ENCODE measurements at places on chromosomes 2 and 18. TPM values are rescaled to one million over a fixed set of nuclear protein-coding genes. Genes with fewer than 3 reads are reported as not detected.

DNA sequence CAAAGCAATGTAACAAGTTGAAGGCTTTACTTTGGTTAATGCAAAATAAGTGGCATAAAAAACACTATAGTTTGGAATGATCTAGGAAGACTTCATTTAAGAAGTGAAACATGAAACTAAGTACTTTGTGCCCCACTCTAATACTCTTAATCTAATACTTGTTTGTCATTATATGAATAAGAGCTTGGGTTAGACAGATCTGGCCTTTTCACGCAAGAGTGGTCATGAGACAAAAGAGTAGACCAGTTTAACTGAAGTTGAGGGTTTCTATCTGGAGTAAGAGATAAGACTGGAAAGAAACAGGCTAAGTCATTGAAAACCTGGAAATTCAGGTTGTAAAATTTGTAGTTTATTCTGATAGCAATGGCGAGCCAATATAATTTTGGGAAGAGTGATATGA, 2.8 kb downstream of the SLC30A6 start:
- no peak for DNase-seq

DNA sequence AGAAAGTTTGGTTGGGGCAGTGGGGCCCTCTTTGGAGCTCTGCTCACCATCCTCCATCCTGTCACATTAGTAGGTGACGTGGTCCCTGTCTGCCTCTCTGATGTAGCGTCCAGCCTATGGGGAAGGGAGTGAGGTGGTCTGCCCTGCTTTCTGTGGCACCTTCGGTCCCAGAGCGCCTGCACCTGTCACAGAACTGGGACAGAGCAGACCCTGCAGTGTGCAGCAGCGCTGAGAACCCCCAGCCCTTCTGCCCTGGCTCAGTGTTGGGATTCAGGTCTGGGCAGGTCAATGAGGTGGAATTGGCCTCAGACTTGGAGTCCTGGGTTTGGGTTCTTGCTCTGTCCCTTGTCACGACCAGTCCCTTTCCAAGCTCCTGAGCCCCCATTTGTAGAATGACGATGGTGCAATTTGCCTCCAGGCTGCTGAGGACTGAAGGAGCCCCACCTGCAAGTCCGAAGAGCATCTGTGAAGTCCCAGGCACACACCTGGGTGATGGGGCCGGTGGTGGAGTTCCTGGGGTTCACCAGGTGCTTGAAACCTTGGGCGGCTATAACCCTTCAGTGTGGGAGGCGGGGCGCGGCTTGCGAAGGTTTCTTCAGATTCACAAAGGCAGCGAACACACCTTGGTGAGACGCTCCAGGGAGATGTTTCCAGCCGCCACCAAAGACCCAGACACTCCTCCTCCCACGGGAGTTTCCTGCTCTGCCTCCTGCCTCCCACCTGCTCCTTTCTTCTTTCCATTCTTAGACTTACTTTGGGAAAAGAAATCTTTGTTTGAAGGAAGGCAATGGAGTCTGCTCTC, 265.4 kb upstream of the HDAC4 start:
- no peak for DNase-seq

The PLCD4 gene
- total RNA-seq, result 0.56 TPM

The ACMSD gene
- not detected for total RNA-seq

- DNase-seq, result no peak
Measured at GRCh38 chr2:39534095-39534711, 97.1 kb upstream of the MAP4K3 start.

DNA sequence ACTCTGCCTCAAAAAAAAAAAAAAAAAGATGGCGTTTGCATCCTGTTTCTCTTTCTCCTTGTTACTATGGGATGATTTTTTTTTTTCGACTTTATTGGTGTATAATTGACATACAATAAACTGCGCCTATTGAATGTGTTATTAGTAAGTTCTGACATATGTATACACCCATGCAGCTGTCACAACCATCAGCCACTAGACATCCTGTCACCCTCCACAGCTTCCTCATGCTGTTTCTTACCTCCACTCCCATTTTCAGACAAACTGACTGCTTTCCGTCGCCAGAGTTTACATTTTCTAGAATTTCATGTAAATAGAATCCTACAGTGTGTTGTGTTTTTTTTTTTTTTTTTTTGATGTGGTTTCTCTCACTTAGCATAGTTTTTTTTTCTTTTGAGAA, 27.9 kb downstream of the RRM2 start:
- no peak for DNase-seq

The NT5C1B gene
- total RNA-seq, result not detected

DNA sequence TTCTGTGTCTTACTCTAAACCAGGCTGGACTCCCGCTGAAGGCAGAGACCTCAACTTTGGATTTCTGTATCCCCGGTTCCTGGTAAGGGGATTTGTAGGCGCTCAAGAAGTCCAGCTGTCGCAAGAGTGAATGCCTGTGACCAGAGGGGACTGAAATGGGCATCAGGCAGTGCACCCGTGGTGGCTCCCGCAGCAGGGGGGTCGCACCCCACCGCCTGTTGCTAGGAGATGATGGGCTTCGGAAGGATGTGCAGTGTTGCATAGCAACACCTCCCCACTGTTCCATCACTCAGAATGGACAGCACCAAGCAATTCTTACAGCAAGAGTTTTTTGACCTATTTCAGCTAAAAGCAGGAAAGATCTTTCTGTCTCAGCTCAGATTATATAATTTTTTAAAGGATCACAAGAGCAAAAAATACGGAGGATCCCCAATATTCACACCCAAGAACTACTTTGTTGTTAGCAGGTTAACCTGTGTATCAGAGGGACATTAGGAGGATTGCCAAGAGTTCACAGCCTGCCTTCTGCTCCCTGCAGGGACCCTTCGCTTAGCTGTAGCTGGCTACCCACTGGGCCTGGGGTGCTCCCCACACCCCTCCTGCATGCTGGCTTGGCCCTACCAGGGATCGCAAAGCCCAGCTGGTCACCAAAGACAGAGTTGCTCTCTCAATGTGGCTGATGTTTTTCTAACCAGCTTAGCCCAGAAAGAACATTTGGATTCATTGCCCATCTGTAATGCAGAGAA, 63.8 kb downstream of the SOWAHC start:
- no peak for DNase-seq

DNA sequence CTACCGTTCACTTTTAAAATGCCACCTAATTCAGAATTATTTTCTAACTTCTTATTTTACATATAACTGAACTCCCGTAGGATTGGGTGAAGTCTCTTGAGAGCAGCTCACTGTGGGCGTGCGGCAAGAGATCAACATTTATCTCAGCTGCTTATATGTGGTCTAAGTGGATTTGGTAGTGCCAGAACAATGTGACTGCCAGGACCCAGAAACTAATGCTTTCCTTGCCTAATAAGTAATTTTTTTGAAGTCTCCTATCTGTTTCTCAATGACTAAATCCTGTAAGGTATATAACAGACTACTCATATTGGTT, 11.2 kb upstream of the NFE2L2 start:
- DNase-seq, result no peak

The TNFAIP6 gene
- 15.4 TPM for total RNA-seq

- DNase-seq, result no peak
Measured at GRCh38 chr18:64852281-64852680, 703.4 kb upstream of the LINC00305 start.

The OTOS gene
- total RNA-seq, result not detected

DNA sequence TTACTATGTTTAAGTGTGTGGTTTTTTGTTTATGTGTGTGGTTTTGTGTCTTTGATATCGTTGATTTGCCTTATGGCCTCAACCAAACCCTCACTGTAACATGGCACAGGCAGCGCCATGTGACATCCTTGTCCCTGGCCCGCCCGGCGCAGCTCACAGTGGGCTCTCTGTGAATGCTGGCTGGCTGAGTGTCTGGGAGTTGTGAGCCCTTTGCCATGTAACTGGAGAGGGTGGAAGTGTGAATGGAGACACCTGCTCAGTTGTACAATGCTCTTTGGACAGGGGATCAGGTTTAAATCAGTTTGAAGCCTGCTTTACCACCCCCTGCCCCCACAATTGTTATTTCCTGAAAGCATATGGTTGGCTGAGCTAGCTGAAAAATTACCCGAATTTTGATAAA, 41.8 kb downstream of the TCF7L1 start:
- DNase-seq, result no peak

The PLGLB1 gene
- total RNA-seq, result 4.5 TPM

GRCh38 chr2:190343089-190343535, 277 bp upstream of the INPP1 start:
- DNase-seq, result peak; percentile 31

GRCh38 chr18:44325903-44326635, 354.6 kb upstream of the SETBP1 start:
- peak; percentile 70 for DNase-seq

DNA sequence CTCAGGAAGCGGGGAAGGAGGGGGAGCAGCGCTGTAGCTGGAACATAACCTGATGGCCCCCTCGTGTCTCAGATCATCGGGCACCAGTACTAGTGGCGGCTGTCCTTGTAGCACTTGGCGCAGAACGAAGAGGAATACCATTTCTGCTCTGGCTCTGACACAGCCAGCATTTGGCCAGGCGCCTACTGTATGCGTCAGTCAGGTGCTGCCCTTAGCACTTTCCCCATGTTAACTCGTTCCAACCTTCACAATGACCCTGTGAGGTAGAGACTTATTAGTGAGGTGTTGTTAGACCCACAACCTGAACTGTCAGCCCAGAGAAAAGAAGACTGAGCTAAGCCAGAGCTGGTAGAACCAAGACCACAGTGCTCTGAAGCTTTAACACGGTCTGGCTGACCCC, 47.7 kb upstream of the EML6 start:
- no peak for DNase-seq

DNA sequence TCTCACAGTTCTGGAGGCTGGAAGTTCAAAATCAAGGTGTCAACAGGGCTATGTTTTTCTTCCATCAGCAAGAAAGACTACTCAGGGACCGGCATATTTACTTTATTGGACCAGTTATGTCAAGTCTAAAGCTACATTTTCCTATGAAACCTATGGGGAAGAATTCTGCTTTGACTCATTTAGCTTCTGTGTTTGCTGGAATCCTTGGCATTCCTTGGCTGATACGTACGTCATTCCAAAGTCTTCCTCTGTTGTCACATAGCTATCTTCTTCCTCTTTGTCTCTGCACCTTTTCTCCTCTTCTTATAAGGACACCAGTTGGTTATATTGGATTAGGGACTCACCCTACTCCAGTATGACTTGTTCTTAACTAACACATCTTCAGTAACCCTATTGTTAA, 137.4 kb upstream of the FBXO11 start:
- no peak for DNase-seq

DNA sequence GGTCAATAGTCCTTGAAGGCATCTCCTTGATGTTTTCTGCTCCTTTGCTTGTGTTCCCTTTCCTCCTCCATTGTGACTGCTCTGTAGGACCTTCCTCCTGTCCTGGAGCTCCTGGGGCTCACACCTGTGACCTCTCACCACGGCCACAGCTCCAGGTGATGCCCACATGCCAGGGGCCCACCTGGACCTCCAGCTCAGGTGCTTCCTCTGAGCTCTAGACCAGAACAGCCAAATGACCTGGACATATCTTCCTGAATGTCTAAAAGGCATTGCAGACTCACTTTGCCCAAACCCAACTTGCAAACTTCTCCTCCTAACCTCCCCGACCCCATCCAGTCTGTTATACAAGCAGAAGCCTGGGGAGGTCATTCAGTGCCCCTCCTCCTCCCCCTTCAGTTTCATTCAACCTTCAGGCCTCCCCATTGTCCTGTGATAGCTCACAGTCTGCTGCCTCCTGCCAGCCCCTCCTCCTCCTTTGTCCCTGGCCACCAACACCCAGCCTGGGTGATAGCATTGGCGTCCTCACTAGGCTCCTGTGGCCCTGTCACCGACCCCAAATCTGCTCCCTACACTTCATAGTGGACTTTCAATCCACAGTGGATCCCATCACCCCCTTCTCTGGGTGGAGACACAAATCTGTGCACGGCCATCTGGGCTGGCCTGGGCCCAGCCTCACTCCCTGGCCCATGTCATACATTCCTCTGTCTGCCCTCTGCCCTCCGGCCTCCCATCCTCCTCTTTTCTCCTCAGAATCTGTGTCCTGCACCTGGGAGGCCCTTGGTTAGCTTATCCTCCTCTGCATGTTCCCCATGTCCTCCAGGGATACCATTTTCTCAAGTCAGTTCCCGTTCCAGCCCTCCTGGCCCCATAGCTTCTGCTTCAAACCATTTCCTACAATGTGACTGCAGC, 310.4 kb upstream of the HDAC4 start:
- DNase-seq, result no peak

DNA sequence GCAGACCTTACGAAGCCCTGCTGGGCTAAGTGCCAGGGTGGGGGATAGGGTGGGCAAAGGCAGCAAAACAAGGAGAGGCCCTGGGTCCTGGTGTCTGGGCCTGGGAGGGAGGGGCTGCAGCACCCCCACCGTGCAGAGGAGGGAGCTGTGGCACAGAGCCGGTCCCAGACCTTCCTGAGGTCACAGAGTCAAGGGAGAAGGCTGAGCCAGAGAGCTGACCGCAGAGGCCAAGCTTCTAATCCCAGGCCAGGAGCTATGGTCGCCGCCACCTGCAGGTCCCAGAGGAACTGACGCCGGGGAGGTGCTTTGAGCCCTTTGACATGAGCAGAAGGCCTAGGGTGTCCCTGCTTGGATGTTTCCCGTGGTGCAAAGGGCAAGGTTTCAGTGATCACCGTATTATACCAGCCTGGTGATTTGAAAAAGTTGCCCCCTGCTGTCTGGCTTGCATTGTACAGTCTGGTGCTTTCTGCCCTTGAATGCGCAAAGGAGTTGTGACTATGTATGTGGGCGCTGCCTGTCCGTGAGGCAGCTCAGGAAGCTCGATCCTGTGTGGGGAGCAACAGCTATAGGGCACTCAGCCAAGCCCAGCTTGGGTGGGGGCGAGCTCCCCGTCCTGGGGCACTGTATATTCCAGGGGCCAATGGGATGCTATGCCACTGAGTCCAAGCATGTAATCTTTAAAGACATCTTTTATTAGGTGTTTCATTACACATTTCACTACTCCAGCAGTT, 44.3 kb downstream of the EDAR start:
- DNase-seq, result no peak

The FBXO48 gene
- total RNA-seq, result 0.65 TPM

DNA sequence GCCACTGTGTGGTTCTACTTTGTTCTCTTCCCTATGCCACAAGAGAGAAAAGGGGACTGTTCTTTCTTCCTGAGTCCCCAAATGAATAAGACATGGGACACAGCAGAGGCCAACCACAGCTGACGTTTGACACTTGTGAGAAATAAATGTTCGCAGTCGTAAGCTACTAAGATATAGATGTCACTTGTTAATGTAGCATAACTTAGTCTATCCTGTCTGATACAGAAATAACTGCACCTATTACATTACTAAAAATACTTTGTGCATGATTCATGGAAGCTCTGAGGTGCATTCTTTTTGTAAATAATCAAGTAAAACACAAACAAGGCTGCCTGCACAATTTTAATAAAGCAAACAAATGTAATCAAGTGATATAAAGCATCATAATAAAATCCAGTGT, 148.8 kb downstream of the NBAS start:
- no peak for DNase-seq

DNA sequence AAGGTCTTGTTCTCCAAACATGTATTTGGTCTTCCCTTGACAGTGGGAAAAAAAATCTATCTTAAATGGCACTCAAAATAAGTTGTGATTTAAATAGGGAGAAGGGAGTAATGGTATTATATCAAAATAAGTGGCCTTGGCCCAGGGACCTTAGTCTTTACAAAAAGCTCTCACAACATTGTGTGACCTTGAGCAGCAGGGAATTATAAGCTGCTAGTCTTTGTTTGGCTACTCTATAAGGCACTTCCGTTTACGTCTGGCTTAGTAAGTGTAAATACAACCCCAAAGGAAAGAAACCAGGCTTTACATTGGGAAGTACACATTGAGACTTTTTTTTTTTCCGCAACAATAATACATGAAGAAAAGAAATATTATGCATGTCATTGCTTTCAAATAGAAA, 734.0 kb upstream of the LINC00305 start:
- no peak for DNase-seq

Data from omental fat pad (tissue), 4 donors.